Body of pancreas (tissue), 4 donors: ENCODE measurements at places on chromosomes 7 and 10. TPM values are rescaled to one million over a fixed set of nuclear protein-coding genes. Genes with fewer than 3 reads are reported as not detected.

The TSPAN13 gene
- 24.7 TPM for total RNA-seq

DNA sequence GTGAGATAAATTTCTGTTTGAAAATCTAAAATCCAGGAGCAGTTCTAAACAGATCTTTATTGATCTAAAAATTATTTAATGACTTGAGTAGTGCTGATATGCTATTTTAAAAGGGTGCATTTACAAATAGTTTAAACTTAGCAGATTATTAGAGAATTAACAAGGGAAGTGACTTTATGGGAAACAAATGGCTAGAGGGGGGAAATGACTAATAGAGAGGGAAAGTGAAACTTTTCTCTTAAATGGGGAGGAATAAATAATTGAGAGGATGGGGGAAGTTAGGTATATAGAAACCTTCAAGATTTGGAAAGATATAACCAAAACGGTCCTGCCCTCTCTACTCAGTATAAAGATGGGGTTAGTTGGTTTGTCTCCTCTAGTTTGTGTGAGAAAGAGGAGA lies 90.1 kb upstream of the ARMC3 start:
- H3K27me3 ChIP-seq = no peaks in the 10 kb centered on the region
- DNase-seq = no peak
- H3K4me3 ChIP-seq = no peak overlapping the region
- H3K4me1 ChIP-seq = no peaks in the 10 kb centered on the region

DNA sequence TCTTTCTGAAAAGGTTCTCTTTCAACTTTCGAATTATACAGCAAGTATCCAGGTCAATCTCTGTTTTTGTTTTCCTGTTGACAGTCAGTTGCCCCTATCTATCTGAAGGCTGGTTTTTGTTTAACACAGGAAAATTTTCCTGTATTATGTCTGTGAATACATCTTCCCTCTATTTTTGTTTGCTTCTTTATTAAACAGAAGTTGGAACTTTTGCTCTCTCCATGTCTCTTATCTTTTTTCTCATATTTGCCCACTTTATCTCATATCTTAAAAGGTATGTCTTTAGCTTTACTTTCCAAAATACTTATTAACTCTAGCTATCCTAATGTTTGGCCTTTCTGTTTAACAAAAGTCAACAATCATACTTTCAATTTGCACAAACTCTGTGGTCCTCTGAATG lies 95.0 kb downstream of the BRAF start:
- no peak overlapping the region for H3K4me3 ChIP-seq
- no peak for DNase-seq
- H3K27ac ChIP-seq = no peak overlapping the region
- H3K4me1 ChIP-seq = no peaks in the 10 kb centered on the region
- no peaks in the 10 kb centered on the region for H3K36me3 ChIP-seq

- H3K27me3 ChIP-seq = no peaks in the 10 kb centered on the region
- DNase-seq = no peak
These were observed 402.8 kb upstream of the PODXL start for GRCh38 chr7:131959106-131959812.

DNA sequence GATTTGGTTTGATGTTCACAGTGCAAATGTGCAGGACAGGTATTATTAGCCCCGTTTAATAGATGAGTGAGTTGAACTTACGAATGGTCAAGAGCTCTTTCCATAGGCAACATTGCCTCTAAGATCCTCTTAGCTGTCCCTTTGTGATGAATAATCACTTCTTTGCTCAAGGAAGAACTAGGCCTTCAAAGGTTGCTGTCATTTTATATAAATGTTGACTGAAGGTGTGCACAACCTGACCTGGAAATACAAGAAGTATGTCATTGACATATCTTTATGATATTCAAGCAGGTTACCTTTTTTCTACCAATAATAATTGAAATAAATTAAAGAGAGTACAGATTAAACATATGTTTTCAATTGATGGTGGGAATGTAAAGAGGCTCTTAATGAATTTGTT lies 48.5 kb upstream of the GLCCI1 start:
- H3K36me3 ChIP-seq = no peaks in the 10 kb centered on the region
- DNase-seq = no peak
- H3K27me3 ChIP-seq = no peaks in the 10 kb centered on the region
- peaks cover 18% of the 10 kb centered on the region for H3K4me1 ChIP-seq

The RTKN2 gene
- total RNA-seq = 0.33 TPM

The EEPD1 gene
- 13.5 TPM for total RNA-seq

GRCh38 chr7:77537136-77537777 lies at the start of gene PTPN12:
Gene PTPN12 (plus strand): TSS chr7:77537295. CDS start chr7:77537547, 252 bp downstream.
- no peak for DNase-seq
- H3K27ac ChIP-seq = peak within 1 kb of the TSS; percentile 90
- no peaks in the 10 kb centered on the region for H3K27me3 ChIP-seq
- H3K4me1 ChIP-seq = peaks cover 19% of the 10 kb centered on the region
- no peaks in the 10 kb centered on the region for H3K36me3 ChIP-seq

- no peaks in the 10 kb centered on the region for H3K4me1 ChIP-seq
- no peaks in the 10 kb centered on the region for H3K27me3 ChIP-seq
- no peaks in the 10 kb centered on the region for H3K36me3 ChIP-seq
- H3K27ac ChIP-seq = no peak overlapping the region
These were observed 366.4 kb downstream of the GALNT17 start for GRCh38 chr7:71498381-71498780.

- H3K36me3 ChIP-seq = no peaks in the 10 kb centered on the region
- no peak for DNase-seq
- H3K4me1 ChIP-seq = no peaks in the 10 kb centered on the region
- H3K27me3 ChIP-seq = no peaks in the 10 kb centered on the region
- no peak overlapping the region for H3K4me3 ChIP-seq
- H3K27ac ChIP-seq = no peak overlapping the region
These were observed 82.9 kb upstream of the WDR11 start for GRCh38 chr10:120768227-120768626.

The LRRC18 gene
- not detected for total RNA-seq

The IFIT1 gene
- 7.0 TPM for total RNA-seq

- DNase-seq = no peak
- H3K27me3 ChIP-seq = no peaks in the 10 kb centered on the region
- H3K36me3 ChIP-seq = no peaks in the 10 kb centered on the region
- H3K4me3 ChIP-seq = no peak overlapping the region
- H3K4me1 ChIP-seq = no peaks in the 10 kb centered on the region
- no peak overlapping the region for H3K27ac ChIP-seq
These were observed 60.5 kb downstream of the SH2D4B start for GRCh38 chr10:80598084-80598798.

GRCh38 chr10:86139066-86139657 lies 227.4 kb downstream of the GRID1 start:
- H3K4me3 ChIP-seq = no peak overlapping the region
- H3K27ac ChIP-seq = no peak overlapping the region
- H3K27me3 ChIP-seq = no peaks in the 10 kb centered on the region
- no peaks in the 10 kb centered on the region for H3K36me3 ChIP-seq
- H3K4me1 ChIP-seq = no peaks in the 10 kb centered on the region
- no peak for DNase-seq

The HMX2 gene
- total RNA-seq = not detected

The HKDC1 gene
- total RNA-seq = 13.5 TPM

- no peaks in the 10 kb centered on the region for H3K27me3 ChIP-seq
- DNase-seq = no peak
- no peaks in the 10 kb centered on the region for H3K36me3 ChIP-seq
- H3K4me3 ChIP-seq = no peak overlapping the region
- no peaks in the 10 kb centered on the region for H3K4me1 ChIP-seq
These were observed 708.2 kb upstream of the LRRN3 start for GRCh38 chr7:110382736-110383135.

The SLC26A4 gene
- total RNA-seq = 0.33 TPM

DNA sequence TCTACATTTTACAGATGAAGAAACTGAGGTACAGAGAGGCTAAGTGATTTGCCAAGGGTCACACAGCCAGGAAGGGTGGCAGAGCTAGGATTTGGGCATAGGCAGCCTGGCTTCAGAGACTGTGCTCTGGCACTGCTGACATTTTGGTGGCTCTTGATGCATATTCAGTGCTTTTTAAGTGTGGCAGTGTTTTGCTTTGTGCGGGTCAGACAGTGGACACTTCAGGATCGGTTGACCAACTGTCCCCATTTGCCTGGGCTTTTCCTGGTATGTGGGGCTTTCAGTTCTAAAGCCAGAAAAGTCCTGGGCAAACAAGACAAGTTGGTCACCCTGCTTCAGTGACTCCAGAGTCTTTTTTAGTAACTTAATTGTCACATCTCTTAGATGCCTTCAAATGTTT lies 35.0 kb downstream of the SUFU start:
- no peaks in the 10 kb centered on the region for H3K4me1 ChIP-seq
- no peaks in the 10 kb centered on the region for H3K27me3 ChIP-seq
- no peak for DNase-seq
- no peak overlapping the region for H3K4me3 ChIP-seq
- no peaks in the 10 kb centered on the region for H3K36me3 ChIP-seq

GRCh38 chr10:54667136-54667535 lies 133.9 kb downstream of the PCDH15 start:
- DNase-seq = no peak
- H3K27me3 ChIP-seq = no peaks in the 10 kb centered on the region
- no peaks in the 10 kb centered on the region for H3K36me3 ChIP-seq
- H3K27ac ChIP-seq = no peak overlapping the region

GRCh38 chr10:77869626-77870420 lies 56.7 kb downstream of the DLG5 start:
- no peak overlapping the region for H3K4me3 ChIP-seq
- no peaks in the 10 kb centered on the region for H3K27me3 ChIP-seq
- H3K36me3 ChIP-seq = no peaks in the 10 kb centered on the region
- no peak overlapping the region for H3K27ac ChIP-seq
- no peak for DNase-seq

DNA sequence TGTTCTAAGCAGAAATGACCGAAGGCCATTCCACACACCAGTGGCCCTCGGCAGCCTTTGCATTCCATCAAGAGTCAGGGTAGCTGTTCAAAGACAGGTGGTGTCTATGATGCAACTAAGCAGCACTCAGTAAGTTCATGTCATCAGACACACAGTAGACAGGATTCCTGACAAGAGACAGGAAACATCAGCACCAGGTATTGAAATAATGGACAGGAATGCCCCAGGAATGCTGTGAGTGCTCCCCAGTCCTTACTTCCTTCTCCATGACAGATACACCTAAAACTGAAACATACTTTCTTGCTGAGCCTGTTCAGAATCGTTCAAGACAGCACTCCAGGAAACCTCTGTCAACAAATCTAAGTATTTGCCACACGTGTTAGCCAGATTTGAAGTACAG lies 204.4 kb downstream of the TPST1 start:
- H3K27ac ChIP-seq = no peak overlapping the region
- H3K27me3 ChIP-seq = no peaks in the 10 kb centered on the region
- no peak for DNase-seq
- H3K4me3 ChIP-seq = no peak overlapping the region
- no peaks in the 10 kb centered on the region for H3K36me3 ChIP-seq
- peaks cover 12% of the 10 kb centered on the region for H3K4me1 ChIP-seq

The CHN2 gene
- total RNA-seq = 58.6 TPM

GRCh38 chr10:8438603-8439002 lies 384.1 kb downstream of the GATA3 start:
- DNase-seq = no peak
- H3K27ac ChIP-seq = no peak overlapping the region
- H3K36me3 ChIP-seq = no peaks in the 10 kb centered on the region
- H3K4me1 ChIP-seq = no peaks in the 10 kb centered on the region

The SPDYE18 gene
- not detected for total RNA-seq

DNA sequence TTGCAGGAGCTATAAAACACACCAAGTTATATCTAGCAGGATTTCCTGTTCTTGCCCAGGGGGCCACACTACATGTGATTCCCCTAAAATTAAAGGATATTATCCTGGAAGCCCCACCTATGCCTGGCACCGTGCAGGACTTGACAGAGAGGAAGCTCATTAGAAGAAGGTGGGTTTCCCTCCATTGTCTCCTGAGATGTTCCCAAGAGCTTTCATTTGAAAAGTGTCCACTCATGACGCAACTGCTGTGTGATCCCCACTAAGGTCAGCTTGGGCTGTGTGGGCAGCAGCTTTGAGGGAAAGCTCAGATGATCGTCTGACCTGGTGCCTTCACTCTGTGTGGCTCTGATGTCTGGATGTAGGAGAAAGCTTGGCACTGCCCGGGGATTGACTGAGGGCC lies 53.5 kb downstream of the RAMP3 start:
- H3K4me1 ChIP-seq = no peaks in the 10 kb centered on the region
- no peaks in the 10 kb centered on the region for H3K27me3 ChIP-seq
- no peaks in the 10 kb centered on the region for H3K36me3 ChIP-seq
- no peak for DNase-seq
- peak overlapping the region; percentile 41 for H3K27ac ChIP-seq
- H3K4me3 ChIP-seq = no peak overlapping the region

DNA sequence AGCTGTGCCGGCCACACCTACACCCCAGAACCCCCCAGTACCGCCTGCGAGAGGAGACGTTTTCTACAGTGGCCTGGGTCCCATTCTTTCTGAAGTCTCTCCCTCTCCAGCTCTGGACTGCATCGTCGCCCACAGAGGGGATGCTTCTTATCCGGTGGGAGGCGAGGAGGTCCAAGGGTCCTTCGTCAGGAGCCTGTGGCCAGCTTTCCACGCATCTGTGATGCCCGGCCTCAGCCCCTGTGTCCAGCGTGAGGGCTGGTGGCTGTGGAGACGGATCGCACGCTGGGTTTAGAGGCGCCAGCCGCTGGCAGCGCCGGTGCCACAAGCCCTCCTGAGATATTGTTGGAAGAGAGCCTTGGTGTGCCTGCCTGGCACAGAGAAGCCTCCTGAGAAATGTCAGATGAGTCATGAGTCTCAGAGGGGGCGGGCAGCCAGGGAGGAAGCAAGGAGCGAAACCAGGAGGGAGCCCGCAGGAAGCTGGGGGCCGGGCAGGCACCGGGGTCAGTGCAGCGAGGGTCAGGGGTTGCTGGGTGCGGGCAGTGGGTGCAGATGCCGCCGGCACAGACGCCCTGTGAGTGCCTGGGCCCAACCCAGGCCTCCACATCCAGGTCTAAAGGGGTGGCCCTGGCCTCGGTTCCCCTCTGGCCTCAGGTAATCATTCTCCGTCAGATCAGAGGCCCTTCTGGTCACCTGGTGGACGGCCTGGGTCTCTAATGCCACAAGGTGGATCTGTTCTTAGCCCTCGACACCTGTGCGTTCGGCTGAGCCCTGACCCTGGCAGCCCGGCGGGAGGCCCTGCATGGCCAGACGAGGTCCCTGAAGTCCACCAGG lies 86.0 kb upstream of the DIP2C start:
- no peak for DNase-seq
- no peak overlapping the region for H3K27ac ChIP-seq
- no peaks in the 10 kb centered on the region for H3K36me3 ChIP-seq
- no peaks in the 10 kb centered on the region for H3K4me1 ChIP-seq

DNA sequence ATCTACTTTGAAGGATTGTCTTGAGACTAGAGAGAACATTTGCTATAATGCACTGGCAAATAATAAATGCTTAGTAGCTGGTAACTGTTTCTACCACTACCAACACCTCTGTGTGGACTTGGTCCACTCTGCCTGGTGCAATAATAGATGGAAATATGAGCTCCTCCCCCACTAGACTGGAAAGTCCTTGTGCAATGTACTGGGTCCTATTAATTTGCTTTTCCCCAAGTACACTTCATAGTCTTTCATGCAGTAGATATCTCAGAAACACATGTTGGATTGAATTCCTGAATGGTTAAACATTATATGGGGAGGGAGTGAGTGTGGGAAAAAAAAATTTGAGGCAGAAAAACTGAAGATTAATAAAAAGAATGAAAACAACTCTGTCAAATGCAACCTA lies 119.3 kb downstream of the C10orf90 start:
- H3K27ac ChIP-seq = no peak overlapping the region
- no peaks in the 10 kb centered on the region for H3K27me3 ChIP-seq
- H3K4me3 ChIP-seq = no peak overlapping the region
- H3K4me1 ChIP-seq = no peaks in the 10 kb centered on the region

The DNAJB12 gene
- total RNA-seq = 24.1 TPM
